ENCODE measurements at places on chromosomes 4 and X. TPM values are rescaled to one million over a fixed set of nuclear protein-coding genes. Genes with fewer than 3 reads are reported as not detected.

SUV39H1 gene
- polyA plus RNA-seq, result 6.9 TPM

ASB12 gene
- 1.2 TPM for polyA plus RNA-seq

GK2 gene
- polyA plus RNA-seq, result not detected

KLHL15 gene
- polyA plus RNA-seq, result 9.8 TPM

HTR2C gene
- 11.2 TPM for polyA plus RNA-seq

CCDC160 gene
- 7.6 TPM for polyA plus RNA-seq

JCHAIN gene
- polyA plus RNA-seq, result not detected

CHIC1 gene
- polyA plus RNA-seq, result 15.1 TPM

LINC00632 gene
- polyA plus RNA-seq, result 150 TPM

NEIL3 gene
- 2.7 TPM for polyA plus RNA-seq

CXorf49 gene
- not detected for polyA plus RNA-seq
